Tongue (tissue), 3 donors: ENCODE measurements at places on chromosomes 12 and 14. TPM values are rescaled to one million over a fixed set of nuclear protein-coding genes. Genes with fewer than 3 reads are reported as not detected.
A peak's percentile ranks its signal among the peaks of the same experiment; 100 is the strongest.

Gene BDKRB2
- 9.1 TPM for total RNA-seq

Gene KRT5
- total RNA-seq = 1,219 TPM

Gene CIROP
- not detected for total RNA-seq

GRCh38 chr12:15214851-15215601 lies 6.2 kb downstream of the RERG start:
- no peak for DNase-seq

- DNase-seq = no peak
Measured at GRCh38 chr12:123829561-123829960, 67.5 kb downstream of the DNAH10 start.

DNA sequence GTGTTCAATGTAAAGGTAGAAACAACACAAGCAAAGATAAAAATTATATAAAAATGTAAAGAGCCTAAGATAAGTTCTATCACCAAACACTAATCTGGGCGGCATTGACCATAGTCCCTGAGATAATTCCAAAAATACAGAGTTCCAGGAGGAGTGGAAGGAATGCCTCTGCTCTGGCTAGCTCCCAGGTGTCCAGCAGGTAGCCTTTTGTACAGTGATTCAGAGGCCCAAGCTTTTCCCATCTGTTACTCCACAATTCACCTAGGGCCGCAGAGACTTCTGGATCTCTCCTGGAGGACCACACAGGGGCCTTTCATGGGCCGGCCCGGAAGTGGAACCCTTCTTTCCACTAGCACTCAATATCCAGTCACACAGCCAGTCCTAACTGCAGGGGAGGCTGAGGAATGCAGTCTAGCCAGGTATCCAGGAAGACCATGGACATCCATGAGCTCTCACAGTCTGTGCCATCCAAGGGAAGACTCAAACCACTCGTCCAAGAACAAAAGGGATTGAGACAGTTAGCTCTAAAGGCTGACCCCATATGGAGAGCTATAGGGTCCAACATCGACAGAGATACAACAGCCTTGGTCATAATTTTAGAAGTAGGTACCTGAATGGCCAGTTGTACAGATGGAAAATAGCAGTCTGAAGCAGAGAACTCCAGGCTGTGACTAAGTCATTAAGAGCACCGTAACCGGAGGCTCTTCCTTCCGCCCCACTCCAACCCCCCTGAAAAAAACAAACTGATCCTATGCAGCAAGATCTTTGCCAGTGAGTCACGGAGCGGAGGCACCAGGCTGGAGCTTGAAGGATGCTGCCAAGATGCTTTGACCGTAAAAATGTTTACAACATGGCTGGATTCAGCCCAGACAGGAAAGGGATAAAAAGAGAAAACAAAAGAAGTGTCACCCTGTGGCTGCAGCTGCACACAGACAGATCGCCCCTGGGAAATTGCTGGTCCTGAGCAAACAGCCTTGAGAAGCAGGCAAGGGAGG lies 204.8 kb downstream of the NUAK1 start:
- peak; percentile 44 for DNase-seq

DNA sequence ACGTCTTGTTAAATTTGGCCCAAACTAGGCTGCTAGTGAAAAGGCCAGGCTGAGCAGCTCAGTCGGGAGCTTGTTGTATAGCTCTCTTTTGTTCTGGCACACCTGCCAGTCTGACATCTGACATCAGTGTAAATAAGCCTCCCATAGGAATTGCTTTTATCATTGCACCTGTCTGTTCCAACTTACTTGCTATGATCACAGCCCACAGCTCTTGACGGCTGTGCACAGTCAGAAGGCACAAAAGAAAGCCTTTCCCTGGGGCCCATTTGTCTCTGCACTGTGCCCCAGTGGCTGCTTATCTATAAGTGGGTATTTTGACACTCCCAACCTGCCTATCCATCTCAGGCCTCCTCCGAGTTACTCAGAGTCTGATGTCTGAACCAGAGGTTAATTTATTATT lies 324.5 kb downstream of the NUAK1 start:
- DNase-seq = peak; percentile 59
